Stimulated activated CD8-positive, alpha-beta memory T cell treated with anti-CD3 and anti-CD28 coated beads, Interleukin-7, amount 100 ng/mL, for 1 hour (primary cell): ENCODE measurements at places on chromosomes 1 and 21.

DNA sequence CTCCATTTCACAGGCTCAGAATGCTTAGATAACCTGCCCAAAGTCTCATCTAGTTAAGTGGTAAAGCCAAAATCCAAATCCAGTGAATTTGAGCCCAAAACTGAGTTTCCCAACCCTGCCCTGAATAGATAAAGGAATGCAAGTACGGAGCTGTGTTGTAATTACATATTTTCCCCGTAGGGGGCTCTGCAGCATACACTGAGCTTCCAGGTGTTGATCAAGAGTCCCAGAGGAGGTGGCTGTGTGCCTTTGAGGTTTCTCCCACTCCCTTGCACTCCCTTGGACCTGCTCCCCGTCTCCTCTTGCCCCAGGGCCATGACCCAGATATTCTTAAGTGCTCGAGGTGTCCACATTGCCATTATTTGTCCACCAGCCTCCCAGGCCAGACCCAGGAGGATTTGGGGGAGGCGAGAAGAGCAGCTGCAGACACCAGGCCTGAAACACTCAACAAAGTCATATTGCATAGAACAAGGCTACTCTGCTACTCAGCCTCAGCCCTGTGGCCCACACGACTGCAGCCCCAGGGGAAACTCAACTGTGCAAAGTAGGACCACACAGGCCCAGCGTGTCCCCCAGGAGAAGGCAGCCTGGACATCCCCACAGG lies 18.4 kb upstream of the LY9 start:
- DNase-seq = no peak

GRCh38 chr1:41404308-41404761 lies 43.1 kb downstream of the FOXO6 start:
- DNase-seq = no peak

- DNase-seq = no peak
Measured at GRCh38 chr21:28937737-28938136, 54.9 kb downstream of the LTN1 start.

DNA sequence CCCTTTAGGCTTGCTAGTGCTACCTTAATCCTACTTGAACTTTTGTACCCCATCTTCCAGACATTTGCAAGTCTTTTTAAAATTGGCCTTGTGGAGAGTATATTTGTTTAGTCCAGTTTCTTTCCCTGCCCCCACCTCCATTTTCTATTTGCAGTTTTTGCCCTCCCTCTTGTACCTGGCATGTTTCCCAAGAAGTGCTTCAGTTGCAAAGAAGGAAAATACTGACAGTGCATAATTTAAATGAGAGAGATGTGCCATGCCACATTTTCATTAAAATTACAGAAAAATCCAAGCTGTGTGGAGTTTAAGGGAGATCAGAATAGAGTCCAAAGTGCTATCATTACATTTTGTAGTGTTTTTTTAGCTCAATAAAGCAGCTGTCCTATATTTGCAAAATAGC lies 150.0 kb upstream of the ADGRL2 start:
- DNase-seq = no peak

GRCh38 chr21:33033961-33034413 lies 8.3 kb downstream of the OLIG2 start:
- DNase-seq = no peak

DNA sequence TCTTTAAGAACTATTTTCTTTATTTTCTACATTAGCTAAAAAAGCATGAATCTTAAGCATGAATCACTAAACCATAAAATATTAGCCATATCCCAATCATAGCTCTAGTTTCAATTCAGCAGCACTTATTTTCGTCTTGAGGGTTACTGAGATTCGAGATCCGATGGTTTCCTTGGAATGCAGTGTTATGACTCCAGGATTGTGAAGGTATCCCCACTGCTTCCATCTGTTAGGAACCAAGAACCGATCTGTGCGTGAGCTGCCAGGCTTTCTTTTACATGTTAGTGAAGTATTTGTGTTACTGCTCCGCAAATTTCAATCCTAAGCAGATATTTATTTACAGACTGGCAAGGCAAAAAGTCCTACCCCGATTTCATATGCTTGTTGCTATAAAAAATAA lies 18.8 kb downstream of the TNFRSF9 start:
- DNase-seq = no peak
